ENCODE measurements at places on chromosomes 7 and 10.

DNA sequence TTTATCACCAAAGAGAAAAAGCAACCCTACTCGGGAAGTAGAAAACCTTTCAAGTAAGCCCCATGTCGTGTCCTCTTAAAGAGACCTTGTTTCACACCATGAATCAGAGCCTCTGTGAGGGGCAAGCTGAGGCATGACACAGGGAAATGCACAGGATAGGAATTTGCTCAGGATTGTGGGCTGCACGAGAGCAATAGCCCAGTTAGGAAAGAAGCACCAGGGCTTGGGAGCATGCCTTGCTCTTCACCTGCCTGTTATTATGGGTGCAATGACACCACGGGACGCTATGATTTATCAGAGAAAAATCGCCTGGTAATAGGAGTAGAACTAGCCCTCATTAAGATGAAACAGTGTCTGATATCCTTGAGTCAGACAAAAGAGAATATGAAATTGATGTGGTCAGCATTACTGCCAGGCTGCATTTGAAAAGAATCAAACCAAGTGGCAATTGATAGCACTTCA lies 562.9 kb upstream of the NRP1 start:
- DNase-seq, result no peak

DNA sequence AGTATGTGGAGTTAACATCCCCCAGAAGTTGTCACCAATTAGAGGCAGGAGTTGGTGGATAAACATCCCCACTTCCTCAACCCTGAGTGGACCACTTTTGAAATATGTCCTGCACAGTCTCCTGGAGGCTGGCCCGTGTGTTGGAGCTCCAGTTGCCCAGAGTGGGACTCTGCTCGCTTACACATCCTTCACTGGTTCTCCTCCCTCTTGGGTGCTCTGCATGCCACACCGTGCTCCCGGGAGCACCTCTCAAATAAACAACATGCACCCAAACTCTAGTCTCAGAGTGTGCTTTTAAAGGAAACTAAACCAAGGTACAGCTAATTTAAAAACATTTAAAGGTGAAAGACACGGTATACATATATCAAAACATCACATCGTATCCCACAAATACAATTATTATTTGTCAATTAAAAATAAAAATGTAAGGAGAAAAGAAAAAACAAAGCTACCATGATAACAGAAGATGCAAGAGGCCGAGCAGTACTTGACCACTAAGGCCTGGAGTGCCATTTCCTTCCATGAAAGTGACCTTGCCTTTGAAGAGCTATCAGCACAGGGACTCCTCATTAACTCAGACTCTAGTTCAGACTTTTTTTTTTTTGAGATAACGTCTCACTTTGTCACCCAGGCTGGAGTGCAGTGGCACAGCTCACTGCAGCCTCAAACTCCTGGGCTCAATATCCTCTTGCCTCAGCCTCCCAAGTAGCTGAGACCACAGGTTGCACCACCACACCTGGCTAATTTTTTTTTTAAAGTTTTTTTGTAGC lies 47.8 kb upstream of the SAMD8 start:
- no peak for DNase-seq

GRCh38 chr10:21458126-21458871 lies 67.2 kb downstream of the SKIDA1 start:
- no peak for DNase-seq

GRCh38 chr7:141430455-141431139 lies 120.6 kb upstream of the AGK start:
- no peak for DNase-seq

GRCh38 chr10:77969114-77969513 lies 42.6 kb upstream of the DLG5 start:
- DNase-seq, result no peak

- no peak for DNase-seq
Measured at GRCh38 chr10:51716981-51717380, 17.6 kb upstream of the CSTF2T start.

DNA sequence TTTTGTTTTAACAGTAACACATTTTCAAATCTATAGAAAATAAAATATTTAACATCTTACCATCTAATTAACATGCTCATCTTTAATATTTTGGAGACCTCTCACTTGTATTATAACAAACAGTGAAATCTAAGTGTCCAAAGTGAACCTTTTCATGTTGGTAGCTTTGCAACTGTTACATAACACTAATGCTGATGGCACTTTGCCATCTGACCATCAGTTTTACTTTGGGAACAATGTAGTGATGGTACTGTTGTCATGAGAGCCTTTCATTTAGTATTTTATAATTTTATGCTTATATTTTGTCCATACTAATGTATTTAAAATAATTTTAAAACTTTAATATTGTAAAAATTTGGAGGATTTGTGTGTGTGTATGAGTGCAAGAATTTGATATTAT lies 1017.0 kb upstream of the KCND2 start:
- no peak for DNase-seq

GRCh38 chr7:142714375-142714774 lies 34.9 kb upstream of the PRSS1 start:
- DNase-seq, result no peak

DNA sequence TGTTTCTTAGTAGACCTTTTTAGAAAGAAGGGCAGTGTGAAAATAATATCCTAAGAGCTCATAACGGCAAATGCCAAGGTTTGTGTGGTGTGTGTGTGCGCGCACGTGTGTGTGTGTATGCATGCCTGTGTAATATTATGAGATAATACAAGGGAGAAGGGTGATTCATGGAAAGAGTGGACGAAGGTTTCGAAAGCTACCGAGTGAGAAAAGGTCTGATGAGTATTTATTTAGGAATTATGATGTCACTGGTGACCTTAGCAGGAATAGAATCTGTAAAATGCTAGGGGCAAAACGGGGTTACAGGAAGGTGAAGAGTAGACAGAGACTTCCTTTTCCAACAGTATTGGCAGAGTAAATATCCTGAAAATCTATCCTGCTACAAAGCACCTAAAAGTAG lies 107.3 kb downstream of the AHR start:
- DNase-seq, result no peak
